ENCODE measurements at places on chromosomes 11 and 22.

GRCh38 chr11:84607975-84608836 is 1018.9 kb downstream of the DLG2 start:
- DNase-seq = no peak

- no peak for DNase-seq
Observed at GRCh38 chr11:110356762-110357671, 60.6 kb upstream of the RDX start.

GRCh38 chr22:44147821-44148574 is 32.7 kb upstream of the PARVG start:
- no peak for DNase-seq

GRCh38 chr11:95652002-95652472 is 137.5 kb downstream of the FAM76B start:
- DNase-seq = no peak

DNA sequence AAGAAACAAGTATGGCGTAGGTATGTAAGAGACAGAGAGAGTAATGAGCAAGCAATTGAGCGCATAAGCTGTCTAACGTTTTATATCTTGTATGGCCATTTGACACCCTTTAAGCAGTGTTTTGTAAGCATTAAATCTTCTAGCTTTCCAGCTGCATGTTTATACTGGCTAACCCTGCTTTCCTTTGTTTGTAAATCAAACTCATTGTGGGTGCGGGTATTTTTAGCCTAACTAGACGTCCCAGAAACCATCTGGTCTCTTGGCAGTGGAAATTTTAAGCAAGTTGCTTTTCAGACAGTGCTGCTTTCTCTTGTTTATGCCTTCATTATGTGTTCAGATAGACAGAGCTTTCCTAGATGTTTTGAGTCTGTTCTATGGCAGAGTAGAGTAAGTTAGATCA is 73.5 kb downstream of the RNF169 start:
- DNase-seq = no peak

DNA sequence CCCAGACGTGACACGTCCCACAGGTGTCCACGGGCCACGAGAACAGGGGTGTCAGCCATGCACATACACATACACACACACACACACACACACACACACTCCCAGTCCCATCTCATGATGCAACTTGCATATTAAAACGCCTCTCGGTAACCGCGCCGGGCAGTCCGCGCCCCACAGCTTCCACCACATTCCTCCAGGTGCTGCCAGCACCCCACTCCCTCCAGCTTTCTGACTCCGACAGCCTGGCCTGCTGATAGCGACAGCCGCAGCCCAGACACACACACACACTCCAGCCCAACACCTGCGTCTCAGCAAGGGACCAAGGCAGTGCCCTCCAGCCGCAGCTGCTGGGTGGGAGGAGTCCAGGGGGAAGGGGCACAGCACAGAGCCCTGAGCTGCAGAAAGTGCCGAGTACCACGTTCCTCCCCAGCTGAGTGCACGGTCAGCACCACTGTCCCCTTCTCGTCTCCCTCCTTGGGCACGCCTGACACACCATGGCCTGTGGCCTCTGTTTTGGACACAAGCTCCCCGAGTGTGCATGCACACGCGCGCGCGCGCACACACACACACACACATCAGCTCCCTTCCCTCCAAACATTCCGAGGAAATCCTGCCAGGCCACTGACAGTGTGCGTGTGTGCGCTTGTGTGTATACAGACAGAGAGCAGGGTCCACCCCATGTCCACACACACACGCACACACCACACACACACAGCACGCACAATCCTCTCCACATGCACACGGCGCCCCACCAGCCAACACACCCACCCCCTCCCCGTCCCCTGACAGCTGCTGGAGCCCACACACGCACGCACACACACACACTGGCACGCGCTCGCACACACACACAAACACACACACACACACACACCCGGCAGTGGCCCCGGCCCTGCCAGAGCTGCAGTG is 1.2 kb downstream of the ELFN2 start:
- no peak for DNase-seq

GRCh38 chr11:8023831-8024555 is 36.9 kb downstream of the EIF3F start:
- DNase-seq = no peak

GRCh38 chr11:56716379-56716854 is 17.5 kb downstream of the OR9G1 start:
- DNase-seq = no peak

DNA sequence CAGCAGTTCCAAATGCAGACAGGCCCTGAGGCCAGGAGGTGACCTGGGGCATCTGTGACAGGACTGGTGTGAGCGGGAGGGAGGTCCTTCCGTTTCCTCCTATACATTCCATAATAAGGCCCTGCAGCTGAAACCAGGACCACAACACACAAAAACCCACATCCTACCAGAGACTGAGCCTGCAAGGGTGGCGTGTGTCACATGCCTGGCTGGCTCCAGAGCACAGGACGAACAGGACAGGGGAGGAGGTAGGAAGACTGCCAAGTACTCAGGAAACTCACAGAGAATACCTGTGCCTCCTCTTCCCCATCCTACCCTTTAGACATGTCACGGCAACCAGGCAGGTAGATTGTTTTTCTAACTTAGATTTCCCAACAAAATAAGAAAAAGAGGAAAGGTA is 103.9 kb downstream of the ARL14EP start:
- DNase-seq = no peak

DNA sequence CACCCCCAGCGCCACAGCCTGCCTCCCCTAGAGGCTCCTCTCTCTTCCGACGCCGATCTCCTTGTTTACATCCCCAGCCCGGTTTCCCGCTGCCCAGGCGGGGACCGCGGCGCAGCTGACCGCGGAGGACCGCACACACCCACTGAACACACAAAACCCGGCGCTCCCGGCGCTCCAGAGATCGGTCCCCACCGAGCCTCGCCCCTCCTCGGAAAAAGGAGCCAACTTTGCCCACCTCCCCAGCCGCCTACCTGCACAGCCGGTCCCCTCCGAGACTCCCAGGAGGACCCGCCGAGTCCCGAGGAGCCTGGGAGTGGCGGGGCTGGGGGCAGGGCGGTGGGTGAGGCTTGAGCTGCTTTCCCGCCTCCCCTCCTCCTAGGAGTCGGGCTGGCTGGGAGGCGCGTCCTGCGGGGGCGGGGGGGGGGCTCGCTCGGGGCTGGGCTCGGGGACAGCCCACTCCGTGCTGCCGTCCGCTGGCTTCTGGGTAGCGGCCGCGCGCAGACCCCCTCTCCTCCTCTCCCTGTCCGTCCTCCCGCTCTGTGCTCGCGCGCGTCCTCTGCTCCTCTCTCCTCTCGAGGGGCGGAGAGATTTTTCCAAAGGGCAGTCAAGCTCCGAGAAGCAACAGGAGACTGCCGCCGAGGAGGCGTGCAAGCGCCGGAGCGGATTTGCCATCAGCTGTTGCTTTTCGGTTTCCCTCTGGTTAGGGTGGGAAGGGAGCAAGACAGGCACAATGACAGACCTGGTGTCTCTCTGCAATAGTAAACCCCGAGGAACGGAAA is at the start of gene FXYD6:
Gene FXYD6 (minus strand): TSS at position 318 of the 779 bp plus-strand sequence. CDS start 33,882 bp downstream, outside the sequence.
- no peak for DNase-seq

GRCh38 chr11:13152736-13153541 is 124.7 kb upstream of the BMAL1 start:
- no peak for DNase-seq

GRCh38 chr11:4798427-4799183 is 5.6 kb downstream of the OR52R1 start:
- no peak for DNase-seq

GRCh38 chr11:93005239-93005638 is 35.8 kb downstream of the MTNR1B start:
- no peak for DNase-seq

GRCh38 chr11:115929618-115930129 is 425.5 kb upstream of the CADM1 start:
- DNase-seq = no peak

DNA sequence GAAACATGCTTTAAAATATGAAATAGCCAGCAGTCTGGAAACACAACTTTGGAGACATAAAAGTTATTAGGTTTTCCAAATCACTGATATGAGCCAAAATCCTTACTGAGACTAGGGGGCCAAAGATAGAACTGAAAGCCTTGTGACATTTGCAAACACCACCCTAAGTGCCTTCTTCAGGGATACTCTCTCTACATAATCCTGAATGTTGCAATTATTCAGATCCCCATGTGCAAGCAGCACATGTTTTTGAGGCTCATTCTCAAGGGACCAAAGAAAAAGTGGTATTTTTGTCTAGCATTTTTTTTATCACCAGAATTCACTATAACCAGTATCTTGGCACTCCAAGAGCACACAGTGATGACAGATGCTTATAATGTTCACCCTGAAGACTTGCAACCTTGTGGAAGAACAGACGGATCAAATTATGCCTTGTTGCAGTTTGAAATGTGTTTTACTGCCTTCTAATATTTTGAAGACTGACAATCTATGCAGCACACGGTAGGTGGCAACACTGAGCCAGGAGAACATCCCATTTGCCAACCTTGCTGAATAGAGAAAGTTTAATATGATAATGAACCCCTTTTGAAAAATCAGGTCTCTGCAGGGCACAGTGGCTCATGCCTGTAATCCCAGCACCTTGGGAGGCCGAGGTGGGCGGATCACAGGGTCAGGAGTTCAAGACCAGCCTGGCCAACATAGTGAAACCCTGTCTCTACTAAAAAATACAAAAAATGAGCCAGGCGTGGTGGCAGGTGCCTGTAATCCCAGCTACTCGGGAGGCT is 78.5 kb downstream of the PLEKHA7 start:
- DNase-seq = no peak

- no peak for DNase-seq
Observed at GRCh38 chr11:19552161-19552560, 160.5 kb upstream of the NAV2 start.

DNA sequence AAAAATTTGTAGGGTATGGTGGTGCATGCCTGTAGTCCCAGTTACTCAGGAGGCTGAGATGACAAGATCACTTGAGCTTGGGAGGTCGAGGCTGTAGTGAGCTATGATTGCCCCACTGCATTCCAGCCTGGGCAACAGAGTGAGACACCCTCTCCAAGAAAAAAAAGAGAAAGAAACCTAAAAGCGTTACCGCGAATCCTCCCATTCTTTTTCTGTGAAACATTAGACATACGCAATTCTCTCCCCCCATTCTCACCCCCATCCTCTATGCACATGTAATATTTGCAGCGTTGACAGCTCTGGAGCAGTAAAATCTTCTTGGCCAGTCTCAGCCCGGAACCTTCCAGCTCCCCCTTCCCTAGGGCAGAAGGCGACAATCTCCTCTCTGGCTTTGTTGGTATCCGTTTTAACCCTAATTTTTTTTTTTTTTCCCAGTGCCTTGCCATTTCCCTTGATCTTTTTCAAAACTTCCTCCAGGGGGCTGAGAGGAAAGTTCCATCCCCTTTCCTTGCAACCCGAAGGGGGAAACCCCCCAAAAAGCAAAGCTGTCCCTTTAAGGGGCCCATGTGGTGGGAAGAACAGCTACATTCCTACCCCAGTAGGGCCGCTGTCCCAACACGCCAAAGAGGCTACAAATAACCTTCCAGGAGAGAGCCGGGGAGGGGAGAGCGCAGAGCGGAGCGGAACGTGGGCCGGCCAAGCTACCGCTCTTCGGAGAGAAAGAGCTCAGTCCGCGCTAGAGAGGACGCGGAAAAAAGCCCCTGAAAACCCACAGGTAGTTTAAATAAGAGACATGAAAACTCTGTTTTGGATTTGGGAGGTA is 1.9 kb downstream of the LRP4 start:
- DNase-seq = peak; percentile 41

- DNase-seq = no peak
Observed at GRCh38 chr22:28917747-28918549, 34.6 kb downstream of the ZNRF3 start.

- DNase-seq = no peak
Observed at GRCh38 chr11:78967811-78968210, 393.1 kb upstream of the NARS2 start.

DNA sequence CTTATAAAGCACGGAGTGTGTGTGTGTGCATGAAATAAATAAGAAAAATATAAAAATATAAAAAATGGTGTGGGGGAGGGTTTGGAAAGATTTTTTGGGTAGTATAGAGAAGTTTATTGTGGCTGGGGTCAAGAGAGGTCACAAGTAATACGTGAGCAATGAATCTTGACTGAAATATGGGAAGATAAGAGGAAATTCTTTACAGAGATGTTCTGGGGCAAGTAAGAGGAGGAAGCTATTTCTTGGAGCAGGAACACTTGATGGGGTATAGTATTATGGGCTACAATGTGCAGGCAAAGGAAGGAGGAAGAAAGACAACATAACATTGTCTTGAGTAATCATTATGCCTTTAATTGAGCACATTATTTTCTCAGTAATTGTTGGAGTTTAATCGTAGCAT is 2.1 kb downstream of the HBD start:
- no peak for DNase-seq

DNA sequence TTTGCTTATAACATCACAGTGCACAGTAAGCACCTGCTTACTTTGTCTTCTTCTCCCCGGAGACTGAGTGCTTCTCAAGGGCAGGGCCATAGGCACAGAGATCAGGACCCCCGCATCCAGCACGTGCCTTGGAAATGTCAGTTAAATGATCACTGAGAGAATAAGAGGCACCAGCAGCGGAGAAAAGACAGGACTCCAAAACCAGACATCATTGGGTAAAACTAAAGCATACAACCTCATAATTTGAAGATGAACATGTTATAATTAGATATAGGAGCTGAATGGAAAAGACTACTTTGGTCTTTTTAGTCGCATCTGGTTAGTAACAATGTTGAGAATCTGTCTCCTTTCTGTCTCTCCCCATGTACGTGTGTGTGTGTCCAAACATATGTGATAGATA is 1279.9 kb downstream of the LRRC4C start:
- no peak for DNase-seq

DNA sequence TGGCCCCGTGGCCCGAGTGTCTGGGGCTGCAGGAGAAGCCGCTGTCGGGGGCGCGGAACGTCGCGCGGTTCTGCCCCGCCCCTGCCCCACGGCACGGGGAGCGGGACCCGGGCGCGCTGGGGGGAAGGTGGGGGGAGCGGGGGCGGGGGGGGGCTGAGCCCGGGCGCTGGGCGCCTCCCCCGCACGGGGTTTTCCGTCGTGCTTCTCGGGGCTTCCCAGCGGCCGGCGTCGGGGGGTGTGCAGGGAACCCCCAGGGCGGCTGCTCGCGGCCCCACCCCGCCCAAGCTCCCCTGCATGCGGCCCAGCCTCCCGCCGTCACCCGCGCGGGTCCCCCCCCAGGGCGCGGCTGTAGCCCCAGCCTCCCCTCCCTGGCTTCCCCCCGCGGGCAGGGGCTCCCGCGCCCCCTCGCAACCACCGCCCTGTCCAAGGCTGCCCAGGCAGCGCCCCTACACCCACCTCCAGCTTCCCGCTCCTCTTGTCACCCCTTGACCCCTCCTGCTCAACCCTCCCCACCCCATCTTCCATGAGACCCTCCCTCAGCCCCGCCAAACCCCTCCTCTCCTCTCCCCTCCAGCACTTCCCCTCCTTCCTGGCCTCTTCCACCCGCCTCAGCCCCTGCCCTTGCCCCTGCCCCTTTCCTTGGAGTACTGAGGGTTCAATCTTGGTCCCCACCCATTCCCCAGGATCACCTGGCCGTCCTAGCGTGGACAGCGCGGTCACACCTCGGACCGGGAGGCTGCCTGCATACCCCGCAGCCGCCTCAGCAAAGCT is 1.7 kb downstream of the IL17REL start:
- no peak for DNase-seq

GRCh38 chr22:49192180-49192856 is 635.4 kb downstream of the BRD1 start:
- DNase-seq = no peak
